ENCODE measurements at places on chromosomes 1 and 21.

GRCh38 chr1:24584171-24584647, 28.3 kb downstream of the NCMAP start:
- DNase-seq, result no peak

DNA sequence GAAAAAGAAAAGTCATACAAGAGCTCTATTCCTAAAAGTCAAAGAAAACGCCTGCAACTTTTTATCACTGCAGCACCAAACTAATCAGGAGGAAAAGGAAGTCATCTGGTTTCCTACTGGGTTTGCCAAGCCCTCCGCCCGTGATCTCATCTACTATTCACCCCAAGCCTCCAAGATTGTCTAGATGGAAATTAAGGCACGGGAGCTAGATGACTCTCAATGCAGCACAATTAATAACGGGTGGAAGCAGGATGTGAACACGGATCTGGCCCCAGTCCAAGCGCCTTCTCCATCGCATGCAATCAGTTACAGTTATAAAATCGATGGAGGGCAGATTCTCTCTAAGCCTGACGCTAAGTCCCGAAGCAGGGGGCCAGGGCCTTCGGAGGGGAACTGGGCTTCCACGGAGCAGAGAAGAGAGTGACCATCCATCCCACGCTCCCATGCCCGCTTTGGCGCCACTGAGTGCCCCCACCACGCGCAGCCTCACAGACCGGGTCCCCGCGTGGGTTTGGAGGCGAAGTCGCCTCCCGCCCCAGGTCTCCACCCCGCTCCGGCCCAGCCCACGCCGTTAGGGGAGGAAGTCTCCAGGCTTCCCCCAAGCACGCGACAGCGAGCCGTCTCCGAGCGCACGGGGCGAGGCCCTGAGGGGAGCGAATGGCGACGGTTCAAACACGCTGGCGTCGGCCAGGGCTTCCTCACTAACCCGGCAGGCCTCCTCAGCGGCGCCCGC, 1.8 kb downstream of the HSF2BP start:
- no peak for DNase-seq

DNA sequence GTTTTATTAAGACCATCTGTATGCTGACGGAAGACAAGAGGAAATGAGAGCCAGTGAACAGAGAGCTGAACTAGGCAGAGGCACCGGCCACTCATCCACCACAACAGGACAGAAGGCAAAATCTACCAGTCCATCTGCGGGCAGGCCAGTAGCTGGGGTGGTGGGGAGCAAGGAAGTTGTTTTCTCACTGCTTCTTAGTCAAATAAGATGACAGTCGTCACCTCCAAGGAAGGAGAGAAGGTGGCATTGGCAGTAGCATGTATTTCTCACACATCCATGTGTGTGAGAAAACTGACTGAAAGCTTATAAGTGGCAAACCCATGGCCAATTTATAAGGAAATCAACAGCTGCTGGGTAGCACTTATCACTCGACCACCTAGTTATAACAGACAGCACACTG, 8.2 kb downstream of the TTC13 start:
- no peak for DNase-seq

- no peak for DNase-seq
Observed at GRCh38 chr1:216914974-216915373, 191.7 kb upstream of the ESRRG start.

- DNase-seq, result no peak
Observed at GRCh38 chr21:29242201-29242600, 56.5 kb upstream of the BACH1 start.

DNA sequence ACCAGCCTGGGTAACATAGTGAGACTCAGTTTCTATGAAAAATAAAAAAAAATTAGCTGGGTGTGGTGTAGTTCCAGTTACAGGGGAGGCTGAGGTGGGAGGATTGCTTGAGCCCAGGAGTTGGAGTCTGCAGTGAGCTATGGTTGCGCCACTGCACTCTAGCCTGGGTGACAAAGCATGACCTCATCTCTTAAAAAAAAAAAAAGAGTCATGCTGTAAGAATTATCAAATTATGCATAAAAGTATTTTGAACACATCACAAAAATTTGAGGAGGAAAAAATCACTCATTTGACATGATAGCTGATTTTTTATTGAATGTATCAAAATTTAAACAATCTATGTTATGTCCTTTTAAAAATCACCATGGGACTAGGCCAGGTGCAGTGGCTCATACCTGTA, 17.8 kb downstream of the CCDC30 start:
- no peak for DNase-seq

- DNase-seq, result peak; percentile 85
Observed at GRCh38 chr1:41432481-41433280, 51.8 kb downstream of the EDN2 start.

- no peak for DNase-seq
Observed at GRCh38 chr1:54471588-54471987, 65.4 kb upstream of the SSBP3 start.

GRCh38 chr1:17615959-17616358, 76.5 kb downstream of the ARHGEF10L start:
- no peak for DNase-seq

GRCh38 chr1:226764533-226764932, 25.5 kb upstream of the ITPKB start:
- no peak for DNase-seq

DNA sequence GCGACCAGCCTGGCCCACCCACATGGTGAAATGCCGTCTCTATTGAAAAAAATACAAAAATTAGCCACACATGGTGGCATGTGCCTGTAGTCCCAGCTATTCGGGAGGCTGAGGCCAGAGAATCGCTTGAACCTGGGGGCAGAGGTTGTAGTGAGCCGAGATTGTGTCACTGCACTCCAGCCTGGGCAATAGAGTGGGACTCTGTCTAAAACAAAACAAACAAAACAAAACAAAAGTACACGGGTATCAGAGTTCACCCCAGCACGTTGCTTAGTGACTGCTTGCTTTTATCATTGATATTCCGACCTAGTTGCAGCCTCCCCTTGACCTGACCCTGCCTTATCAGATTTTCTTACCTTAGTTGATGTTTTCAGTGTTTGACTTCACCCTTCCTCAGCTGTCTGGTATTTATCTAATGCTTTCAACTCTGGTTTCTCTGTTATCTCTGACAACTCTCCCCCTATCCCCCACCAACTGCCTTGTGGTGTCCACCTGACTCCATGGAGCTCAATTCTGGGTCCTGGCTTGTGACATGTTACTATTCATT, 5.1 kb downstream of the TLCD4 start:
- no peak for DNase-seq

DNA sequence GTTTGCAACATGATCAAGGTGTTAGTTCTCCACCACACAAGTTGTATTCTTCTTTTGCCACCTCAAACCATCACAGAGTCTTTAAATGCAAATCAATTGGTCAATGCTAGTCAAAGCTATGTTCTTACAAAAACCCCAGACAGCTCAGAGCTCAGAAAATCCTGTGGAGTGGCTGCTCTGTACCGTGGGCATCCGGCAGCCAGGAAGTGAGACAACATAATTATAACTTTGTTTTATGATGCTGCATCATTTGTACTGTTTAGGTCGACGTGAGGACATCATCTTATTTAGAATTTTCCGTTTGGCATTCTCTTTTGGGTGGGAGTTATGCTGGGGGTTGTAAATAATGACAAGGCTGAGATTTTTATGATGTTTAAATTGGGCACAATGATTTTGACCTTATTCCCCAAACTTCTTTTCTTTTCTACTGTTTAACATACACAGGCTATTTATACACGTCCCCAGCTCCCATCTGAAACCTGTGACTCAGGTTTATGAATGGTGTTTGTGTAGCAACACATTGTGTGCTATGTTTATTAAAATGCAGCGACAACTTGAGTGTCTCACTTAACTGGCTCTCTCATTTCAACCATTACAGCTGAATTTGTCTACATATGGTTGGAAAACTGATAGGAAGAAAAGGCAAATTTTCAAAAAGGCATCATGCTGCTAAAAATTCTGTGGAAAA, 124.0 kb downstream of the CNIH3 start:
- DNase-seq, result no peak

- DNase-seq, result no peak
Observed at GRCh38 chr1:44405798-44406736, 1.0 kb downstream of the RNF220 start.

DNA sequence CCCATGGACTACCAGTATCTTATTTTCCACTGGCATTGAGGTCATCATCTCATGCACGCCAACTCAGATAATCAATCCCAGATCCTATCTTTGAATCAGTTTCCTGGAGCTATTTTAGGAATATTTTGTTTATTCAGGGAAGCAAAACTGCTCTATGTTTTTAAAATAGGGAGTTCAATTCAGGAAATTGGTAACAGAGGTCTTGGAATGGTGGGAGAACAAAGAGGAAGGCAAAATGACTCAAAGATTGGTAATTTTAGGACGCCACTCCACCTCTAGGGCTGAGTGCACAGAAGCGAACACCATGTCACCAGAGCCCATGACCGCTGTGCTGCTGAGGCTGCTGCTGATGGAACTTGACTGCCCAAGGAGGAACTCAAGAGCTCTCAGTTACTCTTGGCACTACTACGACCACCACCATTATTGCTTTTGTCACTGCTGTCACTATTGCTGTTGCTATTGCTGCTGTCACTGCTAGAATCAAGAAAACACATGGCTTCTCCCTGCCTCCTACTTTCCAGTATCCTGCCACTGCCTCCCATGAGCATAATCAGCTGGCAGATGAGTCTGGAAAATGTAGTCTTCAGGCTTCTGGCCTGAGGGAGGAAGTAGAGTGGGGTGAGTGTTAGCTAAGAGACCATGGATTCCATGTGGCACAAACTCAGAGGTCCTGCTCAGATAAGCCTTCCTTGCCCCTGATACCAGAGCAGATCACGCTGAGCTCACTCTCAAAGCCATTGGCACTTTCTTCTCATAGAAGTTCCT, 71.6 kb upstream of the CNIH3 start:
- no peak for DNase-seq
